ENCODE measurements at places on chromosomes 3 and 15.

- DNase-seq = no peak
These were observed 30.2 kb upstream of the LEKR1 start for GRCh38 chr3:156795890-156796481.

GRCh38 chr3:98172621-98173020 is 6.1 kb downstream of the OR5H15 start:
- DNase-seq = no peak

- no peak for DNase-seq
These were observed 24.0 kb upstream of the USP3 start for GRCh38 chr15:63480441-63480821.

- DNase-seq = no peak
These were observed 57.6 kb upstream of the BBX start for GRCh38 chr3:107465064-107465631.

- no peak for DNase-seq
These were observed 38.8 kb upstream of the MLF1 start for GRCh38 chr3:158532099-158532734.

DNA sequence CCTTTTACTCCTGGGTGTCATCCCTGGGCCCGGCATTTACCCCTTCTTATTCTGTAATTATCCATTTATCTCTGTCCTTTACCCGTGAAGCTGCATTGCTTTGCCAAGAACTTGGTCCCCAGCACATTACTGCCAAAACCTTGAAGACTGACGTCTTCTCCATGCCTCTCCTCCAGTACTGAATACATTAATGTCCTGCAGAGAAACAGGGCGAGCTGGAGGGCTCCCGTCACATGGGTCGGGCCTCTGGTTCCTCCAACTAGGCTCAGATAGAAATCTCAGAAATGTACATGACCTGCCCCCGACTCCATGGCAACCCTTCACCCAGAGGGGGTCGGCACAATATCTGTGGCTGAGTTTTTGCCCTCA is 445 bp downstream of the EFCAB12 start:
- no peak for DNase-seq

GRCh38 chr15:51134416-51135199 is 39.9 kb upstream of the TNFAIP8L3 start:
- no peak for DNase-seq

DNA sequence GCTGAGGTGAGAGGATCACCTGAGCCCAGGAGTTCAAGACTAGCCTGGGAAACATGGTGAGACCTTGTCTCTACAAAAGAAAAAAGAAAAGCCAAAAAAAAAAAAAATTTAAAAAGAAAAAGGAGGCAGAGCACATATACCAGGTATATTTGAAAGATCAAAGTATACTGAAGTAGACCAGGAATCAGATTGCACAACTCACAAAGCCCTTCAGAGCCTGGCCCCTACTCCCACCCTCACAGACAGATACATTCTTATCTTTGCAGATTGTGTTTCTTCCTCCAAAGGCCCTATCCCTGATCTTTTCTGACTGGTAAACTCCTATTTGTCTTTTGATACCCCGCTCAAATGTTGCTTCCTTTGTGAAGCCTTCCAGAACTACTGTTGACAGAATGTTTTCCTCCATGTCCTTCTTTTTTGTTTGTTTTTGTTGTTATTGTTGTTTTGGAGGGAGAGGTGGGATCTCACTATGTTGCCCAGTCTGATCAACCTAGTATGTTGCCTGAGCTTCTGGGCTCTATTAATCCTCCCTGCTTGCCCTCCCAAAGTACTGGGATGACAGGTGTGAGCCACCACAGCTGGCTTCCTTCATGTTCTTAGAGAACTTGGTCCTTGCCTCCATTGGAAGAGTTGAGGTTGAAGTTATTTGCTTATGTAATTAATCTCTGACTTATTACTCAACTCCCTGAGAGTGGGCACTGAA is 9.8 kb upstream of the ITGB5 start:
- no peak for DNase-seq

DNA sequence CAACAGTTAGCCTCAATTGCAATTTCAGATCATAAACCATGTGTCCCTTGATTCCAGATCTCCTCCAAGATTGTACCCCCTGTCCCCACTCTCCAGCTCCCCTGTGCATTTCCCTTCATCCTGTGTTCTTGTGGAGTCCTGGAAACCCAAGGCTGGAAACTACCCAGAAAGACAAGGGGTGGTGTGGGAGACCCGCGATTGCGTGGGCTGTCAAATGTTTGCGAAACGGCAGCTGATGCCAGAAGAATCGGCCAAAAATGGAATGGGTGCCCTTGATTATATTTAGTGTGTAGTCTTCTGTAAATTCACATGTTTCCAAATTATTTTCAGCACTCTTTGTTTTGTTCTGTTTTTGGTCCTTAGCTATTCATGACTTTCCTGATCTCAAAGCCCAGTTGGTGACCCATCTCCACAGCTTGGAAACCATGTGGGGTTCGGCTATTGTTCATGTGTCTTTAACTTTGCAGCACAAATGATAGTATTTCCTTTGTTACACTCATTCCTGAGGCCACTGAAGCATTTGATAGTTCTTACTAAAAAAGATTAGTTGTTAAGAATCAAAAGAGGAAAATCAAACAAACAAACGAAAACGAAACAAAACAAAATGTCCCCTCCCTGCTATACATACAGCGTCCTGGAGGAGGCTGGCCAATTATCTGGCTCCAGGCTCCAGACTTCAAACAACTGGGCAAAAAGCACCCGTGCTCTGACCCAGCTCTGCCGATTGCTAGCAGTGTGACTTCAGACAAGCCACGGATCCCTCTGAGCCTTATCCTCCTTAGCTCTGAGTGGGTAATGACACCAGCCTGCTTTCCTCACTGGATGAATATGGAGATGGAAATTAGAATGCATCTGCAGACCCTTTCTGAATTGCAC is 120.9 kb downstream of the CACNA2D3 start:
- no peak for DNase-seq

DNA sequence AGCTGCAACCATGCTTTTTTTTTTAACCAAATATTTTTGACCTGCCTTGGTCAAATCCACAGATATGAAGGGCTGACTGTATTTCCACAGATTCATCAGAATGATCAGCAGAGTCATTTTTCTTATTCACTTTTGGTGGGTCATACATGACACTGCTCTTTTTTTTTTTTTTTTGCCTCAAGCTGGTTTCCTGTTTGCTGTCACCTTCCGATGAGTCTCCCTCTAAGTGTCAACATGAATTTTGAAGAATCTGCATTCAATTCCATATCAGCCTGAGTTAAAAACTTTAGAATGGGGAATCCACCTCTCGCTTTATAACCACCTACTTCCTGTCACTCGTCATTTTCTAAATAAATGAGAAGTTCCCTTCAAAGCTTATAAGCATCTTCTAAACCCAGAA is 2.2 kb upstream of the SLC12A8 start:
- DNase-seq = no peak

DNA sequence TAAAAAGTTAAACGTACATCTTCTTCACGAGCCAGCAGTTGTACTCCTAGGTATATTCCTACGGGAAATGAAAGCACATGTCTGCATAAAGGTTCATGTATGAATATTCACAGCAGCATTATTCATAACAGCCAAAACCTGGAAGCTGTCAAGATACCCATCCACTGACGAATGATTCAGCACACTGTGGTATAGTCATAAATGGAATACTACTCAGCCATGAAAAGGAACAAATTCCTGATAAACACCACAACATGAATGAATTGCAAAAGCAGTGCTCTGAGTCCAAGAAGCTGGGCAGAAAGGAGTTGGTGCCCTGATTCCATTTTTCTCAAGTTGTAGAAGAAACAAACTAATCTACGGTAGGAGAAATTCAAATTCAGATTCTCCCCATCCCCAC is 3.9 kb downstream of the TMEM43 start:
- DNase-seq = no peak

DNA sequence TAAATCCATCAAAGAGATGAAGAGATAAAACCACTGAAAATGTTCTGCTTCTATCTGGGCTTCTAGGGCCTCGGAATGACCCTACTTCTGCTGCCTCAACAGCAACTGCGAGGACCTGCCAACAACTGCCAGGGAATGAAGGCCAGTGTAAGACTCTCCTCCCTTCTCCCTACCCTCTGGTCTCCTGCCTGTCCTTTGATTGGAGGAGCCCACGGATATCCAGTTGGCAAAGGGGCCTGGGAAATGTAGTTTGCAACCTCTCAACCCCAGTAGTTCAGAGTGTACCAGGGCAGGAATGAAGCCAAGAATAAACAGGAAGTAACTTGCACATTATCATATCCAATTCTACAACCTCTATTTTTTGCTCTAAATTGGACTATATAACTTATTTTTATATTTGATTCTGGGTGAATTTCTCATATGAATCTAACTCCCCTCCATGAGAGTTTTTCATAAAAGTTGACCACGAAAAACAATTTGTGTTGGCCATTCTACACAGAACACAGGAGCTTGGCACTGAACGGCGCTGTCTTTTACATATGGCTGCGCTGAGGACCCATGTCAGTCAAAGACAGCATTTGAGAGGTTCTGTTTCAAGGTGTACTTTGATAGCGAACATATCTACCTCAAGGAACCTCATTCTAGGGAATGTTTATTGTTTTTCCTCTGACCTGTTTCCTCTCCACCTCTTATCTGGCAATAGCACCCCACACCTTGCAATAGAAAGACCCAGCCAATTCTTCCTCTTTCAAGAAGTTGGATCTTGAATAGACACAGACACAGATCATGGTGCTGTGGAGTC is 91.1 kb upstream of the RNF7 start:
- DNase-seq = no peak

DNA sequence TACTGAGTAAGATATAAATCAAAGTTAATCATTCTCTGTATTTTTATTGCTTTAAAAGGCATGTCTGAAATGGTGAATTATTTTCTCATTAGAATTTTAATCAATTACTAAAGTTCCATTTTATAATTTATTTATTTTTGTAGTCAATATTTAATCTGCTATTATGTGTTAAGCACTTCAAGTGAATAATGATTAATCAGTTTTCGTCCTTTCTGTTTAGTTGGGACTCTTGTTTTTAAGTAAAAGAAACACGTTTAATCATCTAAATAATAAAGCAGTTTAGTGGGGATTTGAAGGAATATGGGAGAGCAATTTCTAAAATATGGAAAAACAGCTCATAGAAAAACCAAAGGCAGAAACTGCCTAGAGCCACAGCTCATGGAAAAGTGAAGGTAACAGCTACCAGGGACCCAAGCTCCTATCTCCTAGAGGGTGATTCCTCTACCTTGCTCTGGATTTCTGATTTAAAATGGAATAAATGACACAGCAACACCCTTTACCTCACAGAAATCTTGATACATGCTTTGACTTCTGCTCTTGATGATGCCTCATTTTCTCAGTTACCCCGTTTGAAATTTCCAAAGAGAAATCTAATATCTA is 28.0 kb upstream of the SUCNR1 start:
- DNase-seq = no peak

GRCh38 chr15:71386448-71387236 is 271.4 kb downstream of the THSD4 start:
- no peak for DNase-seq

DNA sequence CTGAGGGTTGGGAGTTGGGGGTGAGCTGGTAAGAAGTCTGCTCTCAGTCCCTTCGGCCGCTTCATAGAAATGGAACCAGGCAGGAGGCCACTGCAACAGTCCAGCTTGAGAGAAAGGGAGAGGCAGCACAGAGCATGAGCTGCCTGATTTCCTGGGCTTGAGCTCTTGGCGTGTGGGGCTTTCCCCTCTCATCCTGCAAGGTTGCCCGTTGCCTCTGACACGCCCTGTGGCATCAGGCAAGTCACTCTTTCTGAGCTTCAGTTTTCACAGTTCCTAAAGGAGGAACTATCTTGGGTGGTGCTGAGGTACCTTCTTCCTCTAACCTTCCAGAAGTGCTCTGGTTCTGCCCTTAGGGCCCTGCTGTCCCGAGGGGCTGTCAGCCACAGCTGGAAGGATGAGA is 4.9 kb downstream of the MESP2 start:
- DNase-seq = no peak

GRCh38 chr3:176842914-176843313 is 354.4 kb downstream of the TBL1XR1 start:
- DNase-seq = no peak

DNA sequence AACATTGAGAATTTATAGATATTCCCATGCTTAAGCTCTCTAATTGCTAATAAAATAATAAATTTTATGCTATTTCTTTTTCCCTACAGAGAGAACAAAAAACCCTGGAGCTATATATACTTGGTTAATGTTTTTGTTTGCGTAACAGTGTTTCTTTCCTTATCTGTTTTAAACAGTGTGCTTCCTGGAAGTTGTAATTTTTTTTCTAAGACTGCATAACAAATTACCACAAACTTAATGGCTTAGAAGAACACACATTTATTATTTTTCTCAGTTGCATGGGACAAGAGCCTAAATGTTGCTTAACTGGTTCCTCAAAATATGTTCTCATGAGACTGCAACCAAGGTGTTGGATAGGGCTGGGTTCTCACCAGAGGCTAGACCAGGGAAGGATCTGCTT is 49.7 kb upstream of the DPH6 start:
- DNase-seq = no peak

DNA sequence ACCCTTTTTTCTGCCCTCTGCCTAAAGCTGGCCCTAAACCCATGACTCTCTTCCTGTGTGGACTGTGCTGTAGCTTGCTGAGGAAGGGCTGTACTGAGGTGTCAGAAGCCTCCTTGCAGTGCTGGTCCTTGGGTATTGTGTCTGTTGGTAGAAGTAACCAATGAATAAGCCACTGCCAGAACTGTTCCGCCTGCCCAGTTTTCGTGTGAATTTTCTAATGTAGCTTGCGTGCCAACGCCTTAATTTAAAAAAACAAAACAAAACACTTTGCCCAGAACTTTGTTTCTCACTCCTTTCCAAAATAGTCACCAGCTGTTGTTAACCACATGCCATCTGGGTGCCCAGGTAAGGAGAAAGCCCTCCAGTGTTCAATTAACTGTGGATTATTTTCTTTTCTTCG is 101.9 kb downstream of the KLHL25 start:
- DNase-seq = no peak

GRCh38 chr3:163916596-163917560 is 1161.4 kb downstream of the SI start:
- DNase-seq = no peak

- DNase-seq = no peak
These were observed 7.7 kb downstream of the CLDN11 start for GRCh38 chr3:170426240-170426797.

DNA sequence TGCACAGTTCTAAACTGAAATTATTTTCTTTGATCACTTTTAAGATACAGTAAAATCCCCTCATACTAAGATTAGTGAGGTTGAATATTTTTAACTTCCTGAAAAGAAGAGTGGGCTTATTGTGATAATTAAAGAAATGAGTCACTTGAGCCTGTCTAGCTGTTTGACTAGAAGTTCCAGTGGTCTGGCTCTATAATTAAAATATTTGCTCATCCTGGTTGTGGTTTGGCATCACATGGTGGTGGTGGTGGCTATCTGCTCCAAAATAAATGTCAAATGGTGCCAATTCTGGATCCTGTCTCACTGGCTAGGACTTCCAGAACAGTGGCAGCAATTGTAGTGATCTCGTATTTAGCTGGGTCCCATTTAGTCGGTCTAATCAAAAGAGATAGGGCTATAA is 8.6 kb upstream of the TEX9 start:
- no peak for DNase-seq

- DNase-seq = no peak
These were observed 12.7 kb downstream of the GATA2 start for GRCh38 chr3:128480278-128480677.

Data from stimulated activated CD4-positive, alpha-beta T cell treated with anti-CD3 and anti-CD28 coated beads, Interleukin-12 subunit alpha, Interleukin-12 subunit beta, amount 100 ng/mL, for 4 hours (primary cell).